ENCODE measurements at places on chromosomes 3 and 15.

GRCh38 chr15:29680465-29681165 is 141.7 kb downstream of the TJP1 start:
- DNase-seq = no peak

GRCh38 chr3:156389449-156389950 is 165.4 kb downstream of the SSR3 start:
- no peak for DNase-seq

DNA sequence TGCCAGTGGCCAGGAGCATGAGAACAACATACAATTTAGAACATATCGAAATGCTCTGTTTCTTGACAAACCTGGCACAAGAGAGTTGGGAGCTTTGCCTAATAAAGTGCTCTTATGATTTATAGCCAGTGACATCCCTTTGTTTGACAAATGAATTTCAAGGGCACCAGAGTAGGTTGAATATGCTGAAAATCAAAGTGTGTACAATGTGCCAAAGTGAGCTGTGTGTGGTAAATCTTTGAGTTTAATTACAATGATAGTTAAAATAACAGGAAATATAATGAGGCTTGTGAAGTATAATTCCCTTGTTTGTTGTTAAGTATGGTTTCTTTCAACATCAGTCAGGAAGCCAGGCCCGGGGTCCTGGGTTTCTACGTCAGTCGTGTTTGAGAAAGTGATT is 211.9 kb downstream of the EBLN2 start:
- DNase-seq = no peak

DNA sequence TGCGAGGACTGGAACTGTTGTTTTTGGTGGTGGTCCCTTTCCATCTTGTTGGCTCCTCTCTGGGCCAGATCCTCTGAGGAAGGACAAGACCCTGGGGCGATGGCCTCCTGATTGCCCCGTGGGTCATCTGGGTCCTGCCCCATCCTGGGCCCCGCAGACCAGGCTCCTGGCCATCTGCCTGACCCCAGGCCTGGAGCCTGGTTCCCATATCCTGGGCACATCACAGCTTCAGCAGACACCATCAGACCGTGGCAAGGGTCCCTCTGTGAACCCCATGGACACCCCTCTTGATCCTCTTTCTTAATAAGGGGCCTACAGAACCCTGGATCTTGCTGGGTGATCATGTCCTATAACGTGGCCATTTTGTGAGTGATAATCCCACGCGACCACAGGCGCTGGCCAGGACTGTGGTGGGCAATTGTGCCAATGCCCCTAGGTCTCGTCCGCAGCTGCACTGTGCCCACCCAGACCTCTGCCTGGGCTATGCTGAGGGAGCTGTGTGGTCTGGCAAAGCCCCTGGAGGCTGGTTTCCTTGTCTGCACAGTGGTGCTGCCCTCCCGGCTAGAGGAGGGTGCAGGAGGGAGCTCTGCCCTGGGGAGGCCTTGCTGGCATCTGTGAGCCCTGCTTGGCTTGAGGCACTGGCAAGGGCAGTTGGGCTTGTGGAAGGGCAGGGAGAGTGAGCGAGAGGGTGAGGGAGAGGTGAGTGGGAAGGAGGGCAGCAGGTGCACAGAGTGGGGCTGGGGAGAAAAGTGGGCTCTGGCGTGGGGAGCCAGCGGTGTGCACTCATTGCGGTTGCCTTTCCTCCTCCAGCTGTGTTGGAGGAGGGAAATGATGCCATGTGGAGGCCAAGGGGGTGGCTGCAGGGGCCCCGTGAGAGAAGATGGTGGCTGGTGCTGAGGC is 53.1 kb upstream of the PRR23E start:
- no peak for DNase-seq

- no peak for DNase-seq
These were observed 257.5 kb upstream of the LRTM1 start for GRCh38 chr3:55185380-55185779.

DNA sequence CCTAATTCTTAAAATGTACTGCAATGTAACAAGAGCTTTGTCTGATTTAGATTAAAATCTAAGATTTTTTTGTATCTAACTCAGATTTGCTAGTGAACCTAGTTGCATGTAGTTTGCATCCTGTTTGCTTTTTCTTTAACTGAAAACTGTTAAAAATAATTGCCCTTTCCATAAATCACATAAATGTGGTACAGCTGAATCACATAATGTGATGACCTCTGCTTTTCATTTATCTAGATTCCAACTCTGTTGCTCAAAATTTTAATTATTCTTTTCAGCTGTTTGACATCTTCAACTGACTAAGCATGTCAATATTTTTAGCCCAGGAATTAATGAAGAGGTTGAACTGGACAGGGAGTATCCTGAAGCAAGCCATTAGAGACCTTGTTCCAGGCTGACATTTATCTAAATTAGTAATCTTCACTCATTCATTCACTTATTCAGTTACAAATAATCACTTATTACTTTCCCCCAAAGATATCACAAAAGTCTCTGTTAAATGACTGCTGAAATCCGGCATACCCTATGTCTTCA is 101.9 kb upstream of the PLXND1 start:
- DNase-seq = no peak

DNA sequence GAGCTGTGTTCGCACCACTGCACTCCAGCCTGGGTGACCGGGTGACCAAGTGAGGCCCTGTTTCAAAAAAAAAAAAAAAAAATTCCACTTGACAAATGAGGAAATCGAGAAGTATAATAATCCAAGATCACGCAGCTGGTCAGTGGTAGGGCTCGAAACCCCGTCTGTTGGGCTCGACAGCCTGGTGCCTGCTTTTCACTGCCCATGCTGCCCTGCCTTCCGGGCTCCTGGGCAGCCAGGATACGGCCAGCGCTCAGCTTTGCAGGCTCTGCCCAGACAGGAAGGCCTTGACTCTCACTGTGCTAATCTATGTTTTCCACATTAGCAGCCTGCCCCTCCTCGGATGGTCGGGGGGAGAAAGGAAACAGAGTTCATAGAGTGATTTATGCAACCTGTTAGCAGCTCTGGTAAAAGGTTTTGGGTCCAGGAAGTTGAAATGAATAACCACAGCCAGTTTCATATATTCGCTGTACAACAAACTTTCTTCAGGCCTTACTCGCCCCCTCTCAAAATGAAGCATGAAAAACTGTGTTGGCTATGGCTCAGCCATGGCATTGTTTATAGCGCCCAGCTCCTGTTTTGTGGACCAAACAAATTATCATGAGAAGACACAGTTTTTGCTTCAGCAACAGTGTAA is 108.8 kb downstream of the XXYLT1 start:
- no peak for DNase-seq

GRCh38 chr15:72932472-72932871 is 119.8 kb upstream of the NEO1 start:
- no peak for DNase-seq

GRCh38 chr3:11910971-11911531 is 64.4 kb upstream of the TAMM41 start:
- DNase-seq = no peak

- DNase-seq = no peak
These were observed 14.4 kb upstream of the TBL1XR1 start for GRCh38 chr3:177211503-177212277.

- no peak for DNase-seq
These were observed 330.9 kb downstream of the ERC2 start for GRCh38 chr3:56137415-56137814.

GRCh38 chr3:80496452-80496851 is 728.7 kb upstream of the ROBO1 start:
- no peak for DNase-seq

DNA sequence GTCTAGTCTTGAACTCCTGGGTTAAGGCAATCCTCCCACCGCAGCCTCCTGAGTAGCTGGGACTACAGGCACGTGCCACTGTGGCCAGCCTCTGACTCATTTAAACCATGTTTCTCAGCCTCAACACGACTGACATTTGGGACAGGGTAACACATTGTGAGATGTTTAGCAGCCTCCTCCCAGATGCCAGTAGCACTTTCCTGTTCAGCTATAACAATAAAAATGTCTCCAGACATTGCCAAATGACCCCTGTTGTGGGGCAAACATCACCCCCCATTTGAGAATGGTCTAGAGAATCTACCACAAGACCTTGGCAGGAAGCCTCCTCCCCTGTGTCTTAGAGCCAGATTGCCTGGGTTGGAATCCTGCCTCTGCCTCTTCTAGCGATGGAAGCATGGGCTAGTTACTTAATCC is 8.4 kb downstream of the TMEM40 start:
- no peak for DNase-seq

DNA sequence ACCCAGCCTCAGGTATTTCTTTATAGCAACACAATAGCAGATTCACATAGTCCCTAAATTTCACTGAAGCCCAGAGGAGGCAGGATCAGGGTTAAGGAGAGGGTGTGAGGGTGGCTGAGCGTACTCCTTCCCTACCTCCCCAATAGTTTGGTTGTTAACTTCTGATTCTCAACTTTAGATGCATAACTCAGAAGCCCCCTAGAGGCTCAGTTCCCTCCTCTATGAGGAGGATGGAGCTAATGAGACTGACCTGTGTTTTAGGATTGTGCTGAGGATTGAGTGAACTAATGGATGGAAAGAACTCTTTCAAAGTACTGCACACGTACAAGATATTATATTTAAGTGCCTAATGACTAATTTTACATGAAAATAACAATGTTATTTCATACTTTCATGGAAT is 249.3 kb upstream of the SOX14 start:
- DNase-seq = no peak

- DNase-seq = no peak
These were observed 30.5 kb downstream of the SMAD3 start for GRCh38 chr15:67095912-67096311.

DNA sequence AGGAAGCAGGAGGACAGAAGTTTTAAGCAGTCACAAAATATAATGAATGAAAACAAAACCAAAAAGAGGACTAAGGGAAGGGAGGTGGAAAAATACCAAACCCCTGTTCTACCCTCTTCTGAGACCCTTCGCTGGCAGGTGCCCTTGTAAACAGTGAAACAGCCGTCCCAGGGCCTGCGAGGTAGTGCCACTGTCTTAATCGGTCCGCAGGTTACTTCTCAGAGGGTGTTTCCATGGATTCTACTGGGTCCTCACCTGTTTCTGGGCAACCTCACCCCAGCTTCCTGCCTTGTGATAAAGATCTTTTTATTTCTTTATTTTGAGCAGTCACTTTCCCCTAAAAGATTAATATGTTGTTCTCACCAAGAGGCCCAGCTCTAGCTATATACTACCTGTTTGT is 65.3 kb downstream of the SLC30A4 start:
- no peak for DNase-seq

GRCh38 chr15:92407321-92407720 is 13.6 kb downstream of the ST8SIA2 start:
- DNase-seq = no peak

- no peak for DNase-seq
These were observed 82.3 kb downstream of the AAGAB start for GRCh38 chr15:67172172-67172571.

DNA sequence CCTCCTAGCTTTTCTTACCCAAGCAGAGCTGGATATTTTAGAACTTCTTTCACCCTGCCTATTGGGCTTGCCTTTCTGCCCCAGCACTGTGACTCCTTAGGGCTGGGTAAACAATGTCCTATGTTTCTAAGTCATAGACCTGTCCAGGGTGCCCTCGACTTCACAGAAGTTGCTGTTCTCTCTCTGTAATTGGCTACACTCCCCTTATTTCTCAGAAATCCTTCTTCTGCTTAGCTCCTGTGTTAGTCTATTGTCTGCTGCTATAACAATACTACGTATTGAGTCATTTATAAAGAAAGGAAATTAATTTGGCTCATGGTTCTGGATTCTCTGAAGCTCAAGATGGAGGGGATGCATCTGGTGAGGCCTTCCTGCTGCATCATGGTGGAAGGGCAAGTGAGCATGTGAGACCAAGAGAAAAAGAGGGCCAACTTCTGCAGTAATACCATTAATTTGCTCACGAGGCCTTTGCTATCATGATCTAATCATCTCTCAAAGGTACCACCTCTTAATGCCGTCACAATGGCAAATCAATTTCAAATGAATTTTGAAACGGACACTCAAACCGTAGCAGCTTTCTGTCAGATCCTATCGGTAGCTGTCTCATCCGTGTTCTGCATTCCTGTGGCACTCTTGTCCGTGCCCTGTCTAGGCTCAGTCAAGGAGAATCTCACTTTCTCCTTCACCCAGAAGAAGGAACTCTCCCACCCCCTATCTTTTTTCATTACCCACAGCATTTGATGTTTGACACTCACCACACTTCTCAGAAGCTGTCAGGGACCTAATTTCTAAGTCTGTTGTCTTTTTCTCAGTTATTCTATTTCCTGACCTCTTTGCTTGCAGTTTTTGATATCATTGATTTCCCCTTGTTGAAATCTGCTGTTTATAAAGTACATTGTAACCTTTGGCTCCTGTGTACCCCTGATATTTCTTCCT is 22.3 kb upstream of the GPR171 start:
- DNase-seq = no peak

GRCh38 chr3:142664819-142665218 is 59.0 kb upstream of the TRPC1 start:
- DNase-seq = no peak

DNA sequence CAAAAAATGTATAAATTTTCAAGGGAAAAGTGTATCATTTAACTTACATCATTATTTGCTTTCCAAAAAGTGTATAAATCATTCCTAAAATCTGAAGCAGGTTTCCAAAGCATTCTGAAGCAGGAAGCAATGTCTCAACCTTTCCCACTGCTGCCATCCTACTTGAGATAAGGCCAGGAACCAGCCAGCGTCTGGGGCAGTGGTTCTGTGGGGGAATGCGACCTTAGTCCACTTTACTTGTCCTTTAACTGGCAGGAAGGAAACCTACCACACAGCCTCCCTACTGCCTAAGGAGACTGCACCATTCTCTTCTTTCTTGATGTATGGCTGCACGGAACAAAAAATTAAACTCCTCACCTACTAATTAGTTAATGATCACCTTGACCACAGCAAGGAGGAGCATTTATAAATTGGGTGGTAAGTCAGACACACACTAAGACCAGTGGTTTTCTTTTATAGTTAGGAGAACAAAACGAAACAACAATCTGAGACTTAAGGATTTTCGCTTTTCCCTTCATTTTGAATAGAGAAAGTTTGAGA is 3.7 kb downstream of the SORD start:
- DNase-seq = no peak

DNA sequence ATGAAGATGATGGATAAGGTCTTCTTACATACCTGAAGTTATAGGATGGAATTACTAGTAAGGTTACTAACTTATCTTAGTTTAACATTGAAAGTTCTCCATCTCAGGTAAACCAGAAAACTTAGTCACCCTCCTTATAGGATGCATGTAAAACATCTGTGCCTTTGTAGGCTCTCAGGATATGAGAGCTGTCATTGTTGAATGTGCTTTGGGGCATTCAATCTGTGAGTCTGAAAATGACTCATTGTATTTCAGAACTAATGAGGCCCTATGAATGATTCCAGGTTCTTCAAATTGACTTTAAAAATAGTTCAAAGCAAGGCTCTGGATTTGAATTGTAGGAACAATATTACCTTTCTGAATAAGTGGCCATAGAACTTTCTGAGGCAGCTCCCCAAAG is 237.7 kb upstream of the AZI2 start:
- no peak for DNase-seq

All from NCI-H2227 treated with DMSO at 0.1 percent for 48 hours (cell line).